Suppressor macrophage (primary cell): ENCODE measurements at places on chromosomes 6 and 20.
A peak's percentile ranks its signal among the peaks of the same experiment; 100 is the strongest.

- no peak for DNase-seq
Measured at GRCh38 chr6:17218023-17218748, 63.0 kb upstream of the RBM24 start.

DNA sequence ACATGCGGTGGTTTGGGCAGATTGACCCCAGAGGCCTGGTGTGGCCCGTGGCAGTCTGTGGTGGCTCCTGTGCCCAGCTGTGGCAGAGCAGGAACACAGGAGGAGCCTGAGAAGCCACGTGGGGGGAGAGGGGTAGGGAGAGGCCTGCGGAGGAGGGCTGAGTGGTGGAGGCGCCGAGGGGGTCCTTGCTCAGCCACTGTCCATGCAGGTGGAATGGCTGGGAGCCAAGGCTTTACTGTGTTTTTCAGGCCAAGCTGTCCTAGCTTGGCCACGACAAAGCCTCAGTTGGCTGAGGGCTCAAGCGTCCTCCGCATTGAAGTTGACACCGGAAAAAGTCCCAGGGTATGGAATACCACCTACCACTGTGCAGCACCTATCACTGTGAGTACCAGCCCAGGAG is 107.0 kb downstream of the VEGFA start:
- no peak for DNase-seq

GRCh38 chr6:105495515-105495914 is 92.6 kb upstream of the PREP start:
- no peak for DNase-seq

GRCh38 chr6:66328200-66328599 is 621.2 kb upstream of the EYS start:
- no peak for DNase-seq

- peak; percentile 30 for DNase-seq
Measured at GRCh38 chr6:116352515-116353471, 18.0 kb upstream of the DSE start.

DNA sequence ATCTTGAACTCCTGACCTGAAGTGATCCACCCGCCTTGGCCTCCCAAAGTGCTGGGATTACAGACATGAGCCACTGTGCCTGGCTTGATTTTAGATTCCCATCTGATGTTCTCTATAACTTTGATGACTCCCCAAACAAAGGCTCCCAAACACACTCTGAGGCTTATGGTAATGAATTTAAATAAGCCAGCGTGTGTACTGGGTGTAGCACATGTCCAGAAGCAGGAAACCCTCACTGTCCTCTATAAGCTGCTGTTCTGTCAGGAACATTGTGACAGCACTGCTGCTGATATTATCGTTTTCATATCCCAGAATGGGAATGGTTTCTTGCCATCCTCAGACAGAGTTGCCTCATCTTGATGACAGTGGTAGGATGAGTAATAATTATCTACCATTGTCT is 54.1 kb upstream of the SALL4 start:
- no peak for DNase-seq

GRCh38 chr20:54108817-54109216 is 38.4 kb upstream of the BCAS1 start:
- no peak for DNase-seq

DNA sequence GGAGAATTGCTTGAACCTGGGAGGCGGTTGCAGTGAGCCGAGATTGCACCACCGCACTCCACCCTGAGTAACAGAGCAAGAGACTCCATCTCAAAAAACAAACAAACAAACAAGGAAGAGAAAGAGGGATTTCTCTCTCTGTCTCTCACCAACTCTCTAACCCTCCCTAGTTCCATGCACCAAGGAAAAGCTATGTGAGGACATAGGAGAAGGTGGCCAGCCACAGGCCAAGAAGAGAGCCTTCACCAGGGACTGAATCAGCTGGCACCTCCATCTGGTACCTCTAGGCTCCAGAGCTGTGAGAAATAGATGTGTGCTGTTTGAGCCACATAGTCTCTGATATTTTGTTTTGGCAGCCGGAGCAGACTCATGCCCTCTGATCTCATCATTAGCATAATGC is 9.0 kb upstream of the FAM110A start:
- DNase-seq: no peak

- no peak for DNase-seq
Measured at GRCh38 chr6:40425192-40425919, 161.8 kb downstream of the LRFN2 start.

- no peak for DNase-seq
Measured at GRCh38 chr6:31615748-31616147, 714 bp downstream of the AIF1 start.

GRCh38 chr6:78577585-78577984 is 289.8 kb upstream of the IRAK1BP1 start:
- no peak for DNase-seq

DNA sequence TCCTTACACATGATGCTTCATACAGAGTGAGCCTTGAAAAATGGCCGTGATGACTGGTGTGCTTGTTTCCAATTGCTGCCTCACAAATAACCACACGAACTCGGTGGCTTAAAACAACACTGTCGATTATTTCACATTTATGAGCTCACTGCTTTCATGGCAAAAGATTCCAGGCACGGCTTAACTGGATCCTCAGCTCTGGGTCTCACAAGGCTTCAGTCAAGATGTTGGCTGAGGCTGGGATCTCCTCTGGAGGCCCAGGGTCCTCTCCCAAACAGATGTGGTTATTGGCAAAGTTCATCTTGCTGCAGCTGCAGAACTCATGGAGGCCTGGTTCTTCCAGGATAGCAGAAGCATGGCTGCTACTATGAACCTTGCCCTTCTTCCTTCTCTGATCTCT is 144.6 kb downstream of the TFAP2C start:
- no peak for DNase-seq

DNA sequence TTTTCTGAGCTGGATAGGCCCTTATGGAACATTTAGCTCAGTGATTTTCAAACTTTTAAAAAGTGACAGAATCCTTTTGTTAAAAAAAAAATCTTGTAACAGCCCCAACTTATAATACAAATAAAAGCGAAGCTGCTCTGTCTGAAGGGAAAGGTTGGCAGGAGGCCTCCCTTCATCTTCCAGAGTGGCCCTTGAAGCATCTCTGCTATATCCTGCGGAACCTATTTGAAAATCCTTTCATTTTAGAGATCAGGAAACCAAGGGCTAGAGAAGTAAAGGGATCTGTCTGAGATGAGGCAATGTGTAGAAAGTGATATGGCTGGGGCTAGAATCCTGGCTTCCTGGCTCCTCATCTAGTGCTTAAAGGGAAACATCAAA is 107.8 kb downstream of the UBE3D start:
- DNase-seq: no peak

- DNase-seq: peak; percentile 77
Measured at GRCh38 chr6:160520043-160520904, 143.8 kb downstream of the LPA start.

DNA sequence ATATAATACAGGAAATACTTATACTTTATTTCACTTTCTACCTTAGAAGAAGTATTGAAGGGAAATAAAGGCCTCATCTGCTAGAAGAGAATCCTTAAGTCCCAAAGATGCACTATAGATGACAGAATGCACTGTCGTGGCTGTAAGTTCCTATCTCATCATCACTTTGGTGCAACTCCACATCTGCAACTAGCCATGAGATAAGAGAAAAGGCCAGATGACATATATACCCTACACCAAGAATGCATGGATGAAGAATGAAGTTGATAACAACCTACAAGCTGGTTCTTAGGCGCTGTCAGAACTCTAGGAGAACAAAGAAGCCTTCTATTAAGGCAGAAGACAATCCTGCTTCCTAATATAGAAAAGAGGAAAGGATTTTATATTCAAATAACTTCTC is 11.6 kb upstream of the PLN start:
- DNase-seq: no peak

DNA sequence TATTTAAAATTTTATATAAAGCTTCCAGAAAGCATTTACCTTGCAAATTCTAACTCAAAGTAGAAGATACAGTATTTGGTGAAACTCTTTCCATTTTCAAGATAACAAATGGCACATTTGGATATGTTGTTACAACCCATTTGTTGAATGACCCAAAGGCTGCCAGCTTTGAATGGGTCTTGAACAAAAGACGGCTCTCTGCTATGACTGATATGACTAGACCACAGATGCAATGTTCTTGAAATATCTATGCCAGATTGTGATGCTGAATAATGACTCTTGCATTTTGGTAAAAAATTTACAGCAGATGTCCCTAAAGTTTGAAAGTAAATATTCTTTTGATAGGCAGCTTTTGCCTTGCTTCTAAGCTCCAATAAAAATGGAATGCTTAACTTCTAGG is 99.6 kb downstream of the HTR1B start:
- no peak for DNase-seq

GRCh38 chr6:114520976-114521375 is 178.2 kb upstream of the HS3ST5 start:
- DNase-seq: no peak

- DNase-seq: no peak
Measured at GRCh38 chr6:11179419-11180202, 52.9 kb downstream of the NEDD9 start.

GRCh38 chr20:18224968-18225568 is 63.3 kb upstream of the ZNF133 start:
- DNase-seq: no peak

GRCh38 chr6:77844822-77845221 is 192.0 kb downstream of the MEI4 start:
- DNase-seq: no peak

DNA sequence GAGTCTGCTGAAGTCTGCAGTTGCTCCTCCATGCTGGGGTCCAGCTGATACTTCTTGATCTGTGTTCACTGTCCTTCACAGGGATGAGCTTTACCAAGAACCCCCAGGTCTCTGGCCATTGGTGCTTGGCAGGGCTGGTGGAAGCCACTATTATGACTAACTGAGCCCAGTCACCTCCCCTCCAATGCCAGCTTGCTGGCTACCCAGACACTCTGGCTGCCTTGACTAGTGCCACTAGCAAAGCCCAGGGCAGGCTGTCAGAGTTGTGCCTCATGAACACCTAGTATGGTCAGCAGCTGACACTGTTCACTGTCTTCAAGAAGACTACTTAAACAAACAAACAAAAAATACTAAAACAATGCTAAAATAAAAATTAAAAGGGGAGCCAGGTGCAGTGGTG is 8.8 kb downstream of the ASIP start:
- DNase-seq: no peak

- peak; percentile 96 for DNase-seq
Measured at GRCh38 chr20:64255361-64256281, at the start of gene PCMTD2. Gene PCMTD2, plus strand, starts transcription at chr20:64255748. Its CDS starts 4,218 bp downstream, at chr20:64259966.

- DNase-seq: no peak
Measured at GRCh38 chr6:71284785-71285184, 3.8 kb upstream of the OGFRL1 start.

DNA sequence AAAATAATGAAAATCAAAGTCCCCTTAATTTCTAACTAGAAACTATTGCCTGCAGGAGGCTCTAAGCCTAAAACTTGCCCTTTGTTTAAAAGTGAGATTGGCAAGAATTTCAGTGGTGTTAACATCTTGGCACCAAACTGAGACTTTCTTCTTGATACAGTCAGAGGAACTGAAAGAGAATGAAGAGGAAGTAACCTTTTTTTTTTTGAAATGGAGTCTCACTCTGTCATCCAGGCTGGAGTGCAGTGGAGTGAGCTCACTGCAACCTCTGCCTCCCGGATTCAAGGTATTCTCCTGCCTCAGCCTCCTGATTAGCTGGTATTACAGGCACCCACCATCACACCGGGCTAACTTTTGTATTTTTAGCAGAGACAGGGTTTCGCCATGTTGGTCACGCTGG is 3.6 kb downstream of the DOP1A start:
- DNase-seq: peak; percentile 75

- no peak for DNase-seq
Measured at GRCh38 chr20:54622333-54623295, 147.2 kb downstream of the DOK5 start.

- no peak for DNase-seq
Measured at GRCh38 chr6:134199848-134200606, 117.9 kb downstream of the SGK1 start.

DNA sequence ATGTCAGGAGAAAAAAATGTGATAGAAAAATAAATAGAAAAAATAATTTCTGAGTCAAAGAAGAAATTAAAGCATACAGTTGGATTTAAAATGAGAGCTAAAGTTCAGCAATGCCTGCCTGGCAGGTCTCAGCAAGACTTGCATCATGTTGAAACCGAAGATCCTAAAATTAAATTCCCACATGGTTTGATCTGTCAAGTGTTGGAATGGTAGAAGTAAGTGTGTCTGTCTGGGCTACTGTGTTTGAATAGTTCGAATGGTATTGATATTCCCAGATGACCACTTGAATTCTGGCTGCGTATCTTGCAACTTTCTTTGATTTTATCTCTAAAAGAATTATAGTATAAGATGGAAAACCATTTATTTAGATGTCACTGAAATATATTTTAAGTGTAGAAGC is 1349.6 kb downstream of the EPHA7 start:
- DNase-seq: no peak

DNA sequence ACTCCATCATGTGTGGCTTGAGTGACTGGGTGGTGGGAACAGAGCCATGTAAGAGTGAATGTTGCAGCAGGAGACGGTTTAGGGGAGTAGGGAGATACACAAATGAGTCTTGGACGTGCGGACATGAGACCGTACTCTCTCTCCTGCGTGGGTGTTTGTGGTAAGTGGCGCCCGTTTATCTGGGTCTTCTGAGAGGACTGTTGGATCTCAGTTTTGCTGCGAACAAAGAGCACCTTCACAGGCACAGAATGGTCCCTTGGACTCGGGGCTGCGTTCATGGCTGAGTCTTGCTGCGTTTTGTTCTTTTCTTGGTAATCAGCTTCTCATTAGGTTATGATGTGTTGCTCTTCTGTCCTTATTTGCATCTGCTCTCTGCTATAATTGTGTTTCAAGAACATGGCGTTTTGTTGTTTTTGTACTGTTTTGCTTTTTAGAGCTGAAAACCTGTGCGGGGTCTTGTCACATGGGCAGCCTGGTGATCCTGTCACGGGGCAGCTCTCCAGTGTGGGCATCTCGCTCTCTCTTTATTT is 28.5 kb downstream of the STK35 start:
- no peak for DNase-seq

DNA sequence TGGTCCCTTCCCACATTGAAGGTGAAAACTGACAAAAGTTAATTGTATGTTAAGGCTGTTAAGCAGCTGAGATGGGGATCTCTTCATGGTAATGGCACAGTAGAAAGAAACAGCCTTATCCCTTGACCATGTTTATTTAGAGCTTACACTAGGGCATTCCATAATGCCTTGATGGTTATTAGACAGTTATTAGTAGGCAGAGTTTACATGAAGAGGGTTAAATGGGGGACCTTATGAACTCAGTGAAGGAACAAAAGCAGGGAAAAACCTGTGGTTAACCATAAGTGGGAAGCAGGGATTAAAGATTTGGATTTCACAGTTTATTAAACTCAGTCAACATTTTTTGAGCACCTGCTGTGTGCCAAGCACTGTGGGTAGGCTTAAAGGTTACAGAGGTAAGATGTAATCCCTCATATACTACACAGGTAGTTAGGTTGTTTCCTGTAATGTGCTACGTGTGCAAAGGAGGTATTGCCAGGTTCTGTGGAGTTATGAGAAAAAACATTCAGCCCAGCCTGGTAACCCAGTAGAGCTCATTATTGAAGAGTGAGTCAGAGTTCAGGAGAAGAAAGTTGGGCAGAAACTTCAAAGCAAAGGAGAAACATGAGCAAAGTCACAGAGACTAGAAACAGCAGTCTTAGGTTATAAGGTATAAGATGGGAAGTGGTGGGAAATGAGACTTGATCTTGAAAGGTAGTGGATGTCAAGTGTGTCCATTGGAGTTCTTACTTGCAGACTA is 32.3 kb upstream of the GNRH2 start:
- DNase-seq: no peak

GRCh38 chr6:29790626-29791025 is 37.0 kb upstream of the HLA-G start:
- no peak for DNase-seq

- DNase-seq: peak; percentile 71
Measured at GRCh38 chr20:17558154-17558940, 11.5 kb upstream of the DSTN start.

GRCh38 chr20:24470746-24471582 is 1.5 kb downstream of the SYNDIG1 start:
- DNase-seq: no peak
